Activated naive CD4-positive, alpha-beta T cell treated with Interleukin-2 at 50 U/mL for 16 hours (primary cell): ENCODE measurements at places on chromosomes 1 and 21.

DNA sequence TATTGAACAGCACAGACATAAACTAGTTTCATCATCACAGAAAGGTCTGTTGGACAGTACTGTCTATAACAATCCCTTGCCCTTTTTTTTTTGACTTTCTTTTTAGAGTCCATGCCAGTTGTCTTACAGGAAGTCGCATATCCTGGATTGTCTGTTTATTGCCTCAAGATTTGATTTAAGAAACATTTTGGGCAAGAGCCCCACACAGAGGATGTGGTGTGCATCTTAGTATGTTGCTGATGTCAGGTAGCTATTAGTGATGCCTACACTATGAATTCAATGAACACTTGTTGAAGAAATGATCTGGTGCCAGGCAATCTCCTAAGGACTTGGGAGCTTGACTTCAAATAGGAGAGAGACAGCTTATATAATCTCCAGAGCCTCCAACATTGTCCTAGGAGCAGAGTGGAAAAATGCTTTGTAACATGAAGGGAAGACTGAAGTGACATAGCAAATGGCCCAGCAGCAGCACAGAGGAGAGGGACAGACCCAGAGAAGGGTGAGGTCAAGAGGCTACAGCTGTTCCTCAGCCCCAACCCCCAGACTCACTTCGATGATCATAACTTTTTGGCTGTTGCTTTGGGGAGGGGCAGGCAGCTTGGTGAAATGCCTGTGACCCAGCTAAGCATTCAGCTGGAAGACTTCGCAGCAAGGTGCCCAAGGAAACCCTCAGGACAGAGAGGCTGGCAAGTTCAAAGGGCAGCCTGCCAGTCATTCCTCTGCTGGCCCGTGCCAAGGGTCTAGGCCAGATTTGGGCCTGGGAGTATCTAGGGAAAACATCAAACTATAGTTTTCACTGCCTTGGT is 7.5 kb upstream of the RAB29 start:
- DNase-seq: no peak

- DNase-seq: no peak
Measured at GRCh38 chr1:228231189-228231588, 23.3 kb downstream of the OBSCN start.

GRCh38 chr1:111729271-111729921 is 9.8 kb downstream of the INKA2 start:
- DNase-seq: no peak

DNA sequence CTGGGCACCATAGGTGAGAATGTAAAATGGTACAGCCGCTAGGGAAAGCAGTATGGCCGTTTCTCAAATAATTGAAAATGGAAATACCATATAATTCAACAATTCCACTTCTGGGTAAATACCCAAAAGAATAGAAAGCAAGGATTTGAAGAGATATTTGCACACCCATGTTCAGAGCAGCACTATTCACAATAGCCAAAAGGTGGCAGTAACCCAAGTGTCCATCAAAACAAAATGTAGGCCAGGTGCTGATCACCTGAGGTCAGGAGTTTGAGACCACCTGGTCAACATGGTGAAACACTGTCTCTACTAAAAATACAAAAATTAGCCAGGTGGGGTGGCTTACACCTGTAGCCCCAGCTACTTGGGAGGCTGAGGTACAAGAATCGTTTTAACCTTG is 62.1 kb downstream of the OLIG1 start:
- no peak for DNase-seq

GRCh38 chr1:54284781-54285529 is 85.0 kb downstream of the MRPL37 start:
- DNase-seq: no peak

GRCh38 chr1:100073531-100073930 is 59.2 kb downstream of the SASS6 start:
- DNase-seq: no peak

GRCh38 chr1:214859647-214860046 is 222.9 kb upstream of the KCNK2 start:
- no peak for DNase-seq

GRCh38 chr1:93708734-93709481 is 27.3 kb upstream of the BCAR3 start:
- DNase-seq: no peak

- DNase-seq: no peak
Measured at GRCh38 chr1:33982419-33982818, 118.5 kb downstream of the HMGB4 start.

- no peak for DNase-seq
Measured at GRCh38 chr1:116880917-116881316, 28.8 kb upstream of the PTGFRN start.

DNA sequence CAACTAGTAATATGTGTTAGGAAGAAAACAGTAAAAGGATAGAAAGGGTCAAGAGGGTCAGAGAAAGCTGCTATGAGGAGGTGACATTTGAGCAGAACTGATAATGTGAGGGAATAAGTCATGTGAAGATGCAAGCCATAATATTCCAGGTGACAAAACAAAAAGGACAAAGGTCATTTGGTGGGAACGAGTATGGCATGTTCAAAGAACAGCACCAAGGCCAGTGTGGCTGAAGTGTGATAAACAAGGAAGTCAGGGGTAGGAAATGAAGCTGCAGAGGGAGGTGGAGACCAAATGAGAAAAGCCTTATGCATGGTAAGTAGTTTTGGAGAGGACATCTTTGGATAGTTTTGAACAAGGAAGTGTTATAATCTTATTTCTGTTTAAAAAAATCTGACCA is 46.7 kb downstream of the LPGAT1 start:
- DNase-seq: no peak

- DNase-seq: no peak
Measured at GRCh38 chr1:183242556-183242955, 56.5 kb downstream of the LAMC2 start.

DNA sequence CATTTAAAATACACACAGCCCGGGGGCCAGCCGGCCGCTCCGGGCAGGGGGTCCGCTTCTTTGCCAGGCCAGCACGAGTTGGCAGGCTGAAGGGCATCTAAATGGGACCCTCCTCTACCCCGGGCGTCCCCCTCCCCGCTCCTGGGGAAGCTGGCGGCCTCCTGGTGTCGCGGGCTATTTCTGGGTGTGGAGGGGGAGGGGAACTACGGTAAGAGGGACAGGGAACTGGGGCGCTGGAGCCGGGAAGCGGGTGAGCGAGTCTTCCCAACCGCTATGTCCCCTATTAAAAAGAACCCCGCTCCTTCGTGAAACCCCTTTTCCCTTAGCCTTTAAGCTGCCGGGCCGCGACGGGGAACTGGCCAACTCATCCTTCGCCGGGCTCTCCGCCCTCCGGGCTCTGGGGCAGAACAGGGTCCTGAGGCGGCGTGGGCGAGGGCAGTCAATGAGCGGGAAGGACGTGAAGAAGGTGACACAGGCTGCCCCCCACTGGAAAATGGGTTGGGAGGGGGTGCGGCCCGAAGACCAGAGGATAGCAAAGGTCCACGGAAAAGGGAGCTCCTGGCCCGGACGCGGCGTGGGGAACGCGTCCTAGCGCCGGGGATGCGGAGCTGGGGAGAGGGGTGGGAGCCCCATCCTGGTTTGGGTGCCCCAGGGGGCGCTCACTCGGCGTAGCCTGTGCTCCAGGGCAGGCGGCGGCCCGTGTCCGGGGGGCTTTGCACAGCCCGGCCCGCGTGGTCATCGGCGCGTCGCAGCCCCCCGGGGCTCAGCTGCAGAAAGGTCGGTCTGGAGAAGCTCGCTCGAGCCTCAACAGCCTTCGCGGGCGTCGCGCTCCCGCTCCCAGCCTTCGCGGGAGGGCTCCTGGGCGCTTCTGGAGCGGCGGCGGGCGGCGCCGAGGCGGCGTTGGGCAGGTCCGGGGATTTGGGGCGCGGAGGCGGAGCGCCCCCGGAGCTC is 544 bp downstream of the PPM1J start:
- peak; percentile 21 for DNase-seq

- no peak for DNase-seq
Measured at GRCh38 chr1:107181253-107181969, 40.6 kb downstream of the NTNG1 start.
